ENCODE measurements at places on chromosomes 12 and 14.
A peak's percentile ranks its signal among the peaks of the same experiment; 100 is the strongest.

DNA sequence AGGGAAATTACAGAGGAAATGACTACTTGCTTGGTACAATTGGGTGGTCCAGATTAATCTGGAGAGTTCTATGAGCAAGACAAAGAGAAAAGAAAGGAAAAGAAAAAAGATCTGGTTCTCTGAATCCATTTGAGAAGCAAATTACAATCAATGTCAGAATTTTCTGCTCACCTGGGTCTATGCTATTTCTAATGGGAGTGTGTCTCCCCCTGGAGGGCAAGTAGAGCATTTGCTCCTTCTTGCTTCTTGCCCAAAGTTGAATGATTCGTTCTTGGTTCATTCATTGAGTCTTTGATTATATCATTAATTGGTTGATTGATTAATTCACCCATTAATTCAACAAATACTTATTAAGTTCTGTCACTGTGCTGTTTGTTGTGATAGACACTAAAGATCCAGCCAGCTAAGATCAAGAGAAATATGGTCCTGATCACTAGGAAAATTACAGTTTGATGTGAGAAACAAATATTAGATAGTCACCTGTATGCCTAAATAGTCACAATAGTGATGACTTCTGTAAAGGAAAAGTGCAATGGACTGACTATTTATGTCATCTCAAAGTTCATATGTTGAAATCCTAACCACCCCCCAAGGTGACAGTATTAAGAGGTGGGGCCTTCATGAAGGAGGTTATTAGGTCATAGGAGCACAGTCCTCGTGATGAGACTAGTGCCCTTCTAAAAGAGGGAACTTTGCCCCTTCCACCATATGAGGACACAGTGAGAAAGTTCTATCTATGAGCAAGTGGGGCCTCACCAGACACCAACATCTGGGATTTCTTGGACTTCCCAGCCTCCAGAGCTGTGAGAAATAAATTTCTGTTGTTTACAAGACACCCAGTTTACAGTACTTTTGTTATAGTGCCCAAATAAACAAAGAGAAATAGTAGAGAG is 8.0 kb upstream of the ASB8 start:
- H3K4me1 ChIP-seq = no peaks in the 10 kb centered on the region
- H3K27ac ChIP-seq = no peak overlapping the region
- no peak overlapping the region for H3K4me3 ChIP-seq
- no peaks in the 10 kb centered on the region for H3K36me3 ChIP-seq
- H3K27me3 ChIP-seq = peaks cover 16% of the 10 kb centered on the region

DNA sequence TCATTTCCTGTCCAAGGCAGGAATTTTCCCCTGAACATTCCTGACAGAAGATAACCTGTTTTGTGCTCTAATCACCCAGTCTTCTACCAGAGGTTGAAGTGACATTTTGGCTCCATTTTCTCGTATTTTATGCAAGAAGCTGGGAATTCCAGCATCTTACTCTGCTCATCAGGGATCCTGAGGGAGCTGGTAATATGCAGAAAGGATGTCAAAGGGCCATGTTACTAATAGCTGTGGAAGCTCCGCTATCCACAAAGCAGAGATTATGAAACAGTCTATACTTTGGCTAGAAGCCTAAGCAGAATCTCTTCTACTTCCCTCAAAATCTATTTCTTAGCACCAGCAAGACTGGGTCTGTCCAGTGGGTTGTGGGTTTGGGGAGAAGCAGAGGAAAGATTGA is 613.0 kb downstream of the DIO2 start:
- H3K4me1 ChIP-seq = no peaks in the 10 kb centered on the region
- no peaks in the 10 kb centered on the region for H3K36me3 ChIP-seq
- DNase-seq = peak; percentile 74
- no peaks in the 10 kb centered on the region for H3K27me3 ChIP-seq

GRCh38 chr14:68888883-68889282 is 90.2 kb downstream of the ACTN1 start:
- peaks cover 92% of the 10 kb centered on the region for H3K36me3 ChIP-seq
- peaks cover 42% of the 10 kb centered on the region for H3K4me1 ChIP-seq

DNA sequence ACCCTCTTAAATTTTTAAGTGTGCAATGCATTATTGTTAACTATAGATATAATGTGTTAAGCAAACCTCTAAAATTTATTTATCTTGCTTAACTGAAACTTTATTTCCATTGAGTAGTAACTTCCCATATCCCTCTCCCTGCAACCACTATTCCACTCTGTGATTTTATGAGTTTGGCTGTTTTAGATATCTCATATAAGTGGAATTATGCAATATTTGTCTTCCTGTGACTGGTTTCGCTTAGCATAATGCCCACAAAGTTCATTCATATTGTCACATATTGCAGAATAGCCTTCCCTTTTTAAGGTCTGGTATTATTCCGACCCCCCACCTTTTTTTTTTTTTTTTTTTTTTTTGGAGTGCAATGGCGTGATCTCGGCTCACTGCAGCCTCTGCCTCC is 247.6 kb downstream of the EMP1 start:
- H3K27ac ChIP-seq = no peak overlapping the region
- no peaks in the 10 kb centered on the region for H3K36me3 ChIP-seq
- no peak overlapping the region for H3K4me3 ChIP-seq

- no peak overlapping the region for H3K27ac ChIP-seq
- H3K27me3 ChIP-seq = no peaks in the 10 kb centered on the region
- H3K4me1 ChIP-seq = no peaks in the 10 kb centered on the region
- no peak overlapping the region for H3K4me3 ChIP-seq
- no peak for DNase-seq
Observed at GRCh38 chr12:2233034-2233433, 180.2 kb downstream of the CACNA1C start.

DNA sequence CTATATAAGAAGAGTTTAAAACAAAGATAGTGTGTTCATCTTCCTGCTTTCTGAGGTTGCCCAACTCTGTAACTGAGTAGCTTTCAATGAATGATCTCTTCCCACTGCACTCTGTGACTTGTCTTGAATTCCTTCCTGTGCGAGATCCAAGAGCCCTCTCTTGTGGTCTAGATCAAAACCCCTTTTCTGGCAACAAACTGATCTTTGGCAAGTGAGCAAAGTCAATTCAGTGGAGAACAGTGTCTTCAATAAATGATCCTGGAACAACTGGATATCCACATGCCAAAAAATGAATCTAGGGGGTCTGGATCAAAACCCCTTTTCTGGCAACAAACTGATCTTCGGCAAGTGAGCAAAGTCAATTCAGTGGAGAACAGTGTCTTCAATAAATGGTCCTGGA is 8.5 kb downstream of the CFAP54 start:
- no peak for DNase-seq
- H3K27me3 ChIP-seq = no peaks in the 10 kb centered on the region
- no peak overlapping the region for H3K27ac ChIP-seq
- no peaks in the 10 kb centered on the region for H3K36me3 ChIP-seq

- H3K36me3 ChIP-seq = peaks cover 16% of the 10 kb centered on the region
- H3K27ac ChIP-seq = peak overlapping the region; percentile 8
- H3K4me3 ChIP-seq = no peak overlapping the region
- H3K4me1 ChIP-seq = peaks cover 5% of the 10 kb centered on the region
Observed at GRCh38 chr12:69529021-69529420, 56.2 kb upstream of the CCT2 start.

DNA sequence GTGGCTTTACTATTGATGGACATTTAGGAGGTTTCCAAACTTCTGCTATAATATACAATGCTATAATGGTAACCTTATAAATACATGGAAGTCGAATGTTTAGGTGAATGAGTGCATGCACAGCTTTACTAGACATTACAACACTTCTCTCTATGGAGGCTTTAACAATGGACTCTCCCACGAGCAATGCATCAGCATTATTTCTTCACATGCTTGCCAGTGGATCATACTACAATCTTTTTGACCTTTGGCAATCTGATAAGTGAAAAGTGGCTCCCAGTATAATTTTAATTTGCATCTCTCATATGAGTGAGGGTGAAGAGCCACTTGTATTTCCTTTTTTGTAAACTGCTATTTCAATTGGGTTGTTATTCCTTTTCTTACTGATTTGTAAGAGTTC is 18.2 kb downstream of the RDH12 start:
- no peaks in the 10 kb centered on the region for H3K36me3 ChIP-seq
- H3K4me3 ChIP-seq = no peak overlapping the region
- no peaks in the 10 kb centered on the region for H3K4me1 ChIP-seq
- H3K27me3 ChIP-seq = peaks cover 45% of the 10 kb centered on the region

DNA sequence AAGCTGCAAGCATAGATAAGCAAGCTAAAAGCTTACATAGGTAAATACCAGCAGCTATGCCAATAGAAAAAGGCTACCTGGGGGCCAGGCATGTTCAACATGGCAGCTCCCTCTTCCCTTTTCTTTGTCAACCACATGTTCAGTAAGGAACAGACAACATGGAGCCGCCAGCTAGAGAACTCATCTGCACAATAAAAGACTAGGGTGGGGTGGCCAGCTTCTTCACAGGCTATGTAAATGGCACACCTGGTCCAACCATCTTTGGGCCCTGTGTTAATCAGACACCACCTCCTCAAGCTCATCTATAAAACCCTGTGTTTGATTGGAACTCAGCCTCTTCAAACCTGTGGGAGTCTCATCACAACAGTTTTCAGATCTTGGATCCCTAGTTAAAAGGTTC is 129.7 kb upstream of the TMPO start:
- no peak overlapping the region for H3K27ac ChIP-seq
- H3K4me1 ChIP-seq = no peaks in the 10 kb centered on the region
- peaks cover 5% of the 10 kb centered on the region for H3K27me3 ChIP-seq

GRCh38 chr12:132103542-132104308 is 40.4 kb downstream of the DDX51 start:
- no peak overlapping the region for H3K4me3 ChIP-seq
- H3K27me3 ChIP-seq = no peaks in the 10 kb centered on the region
- H3K36me3 ChIP-seq = peaks cover 41% of the 10 kb centered on the region
- DNase-seq = no peak
- H3K27ac ChIP-seq = no peak overlapping the region

DNA sequence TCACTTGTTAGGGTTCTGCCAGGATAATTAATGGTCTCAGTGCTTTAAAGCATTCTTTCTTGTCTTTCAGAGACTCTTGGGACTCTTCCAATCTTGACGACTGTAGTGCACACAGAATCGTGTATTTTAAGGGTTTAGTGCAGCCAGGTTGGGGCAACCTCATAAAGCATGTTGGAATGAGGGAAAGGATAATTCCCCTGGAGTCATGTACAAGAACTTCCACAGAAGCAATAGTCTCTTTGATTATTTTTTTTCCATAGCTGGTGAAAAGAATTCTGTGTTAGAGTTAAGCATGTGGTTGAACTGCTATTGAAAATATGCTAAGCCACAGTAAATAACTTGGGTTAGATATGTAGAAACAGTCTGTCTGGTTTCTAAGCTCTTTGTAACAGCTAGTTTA is 246.8 kb upstream of the DAAM1 start:
- no peak overlapping the region for H3K27ac ChIP-seq
- no peaks in the 10 kb centered on the region for H3K4me1 ChIP-seq
- peak; percentile 75 for DNase-seq
- no peak overlapping the region for H3K4me3 ChIP-seq
- H3K36me3 ChIP-seq = no peaks in the 10 kb centered on the region

DNA sequence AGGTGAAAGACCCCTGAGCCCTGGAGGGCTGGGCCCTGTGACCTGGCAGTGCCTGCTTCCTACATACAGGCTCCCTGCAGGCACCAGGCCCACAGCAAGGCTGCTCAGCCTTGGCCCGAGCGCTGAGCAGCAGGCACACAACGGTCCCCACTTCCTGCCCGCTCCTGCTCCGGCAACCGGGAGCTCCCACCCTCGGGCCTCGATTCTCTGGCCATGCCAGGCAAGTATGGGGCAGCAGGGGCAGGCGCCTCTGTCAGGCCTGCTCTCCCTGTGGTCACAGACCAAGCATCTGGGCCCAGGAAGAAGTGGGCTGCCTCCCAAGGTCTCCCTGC is 30.6 kb upstream of the NUDT14 start:
- no peak overlapping the region for H3K4me3 ChIP-seq
- no peaks in the 10 kb centered on the region for H3K27me3 ChIP-seq
- no peak overlapping the region for H3K27ac ChIP-seq
- peaks cover 17% of the 10 kb centered on the region for H3K36me3 ChIP-seq
- DNase-seq = no peak

- H3K4me3 ChIP-seq = no peak overlapping the region
- no peak overlapping the region for H3K27ac ChIP-seq
Observed at GRCh38 chr14:99707921-99708320, 23.8 kb downstream of the CYP46A1 start.

GRCh38 chr12:15788233-15789219 is 662 bp downstream of the EPS8 start:
- peaks cover 10% of the 10 kb centered on the region for H3K36me3 ChIP-seq
- H3K27ac ChIP-seq = peak overlapping the region; percentile 84
- peak overlapping the region; percentile 98 for H3K4me3 ChIP-seq
- peak; percentile 64 for DNase-seq
- H3K27me3 ChIP-seq = no peaks in the 10 kb centered on the region

DNA sequence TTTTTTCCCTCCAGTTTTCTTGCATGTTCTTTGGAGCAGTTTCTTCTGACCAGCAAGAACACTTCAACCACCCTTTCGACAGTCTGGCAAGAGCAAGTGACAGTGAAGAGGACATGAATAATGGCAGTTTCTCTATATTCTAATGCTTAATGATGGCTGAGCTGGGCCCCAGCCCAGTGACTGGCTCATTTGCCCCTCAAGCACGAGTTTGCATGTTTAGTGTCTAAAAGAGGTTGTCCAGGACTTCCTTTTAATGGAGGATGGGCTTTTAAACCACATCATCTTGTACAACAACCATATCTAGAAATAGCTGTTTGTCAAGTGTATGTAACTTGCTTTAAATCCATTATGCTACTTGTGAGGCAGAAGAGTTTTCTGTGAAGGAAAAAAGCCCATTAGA is 28.4 kb downstream of the RAD9B start:
- H3K36me3 ChIP-seq = peaks cover 6% of the 10 kb centered on the region
- H3K4me3 ChIP-seq = no peak overlapping the region
- no peak overlapping the region for H3K27ac ChIP-seq
- H3K4me1 ChIP-seq = no peaks in the 10 kb centered on the region
- H3K27me3 ChIP-seq = no peaks in the 10 kb centered on the region

GRCh38 chr14:103198131-103199105 is 75.2 kb downstream of the TNFAIP2 start:
- H3K27ac ChIP-seq = no peak overlapping the region
- H3K4me1 ChIP-seq = peaks cover 1% of the 10 kb centered on the region
- no peaks in the 10 kb centered on the region for H3K27me3 ChIP-seq
- peak overlapping the region; percentile 38 for H3K4me3 ChIP-seq

DNA sequence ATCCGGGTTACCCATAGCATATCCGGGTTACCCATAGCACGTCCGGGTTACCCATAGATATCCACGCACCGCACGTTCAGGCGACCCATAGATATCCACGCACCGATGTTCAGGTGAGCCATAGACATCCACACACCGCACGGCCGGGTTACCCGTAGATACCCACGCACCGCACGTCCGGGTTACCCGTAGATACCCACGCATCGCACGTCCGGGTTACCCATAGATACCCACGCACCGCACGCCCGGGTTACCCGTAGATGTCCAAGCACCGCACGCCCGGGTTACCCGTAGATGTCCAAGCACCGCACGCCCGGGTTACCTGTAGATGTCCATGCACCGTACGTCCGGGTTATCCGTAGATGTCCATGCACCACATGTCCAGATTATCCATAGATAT is 60.3 kb upstream of the SYT1 start:
- no peak overlapping the region for H3K27ac ChIP-seq
- no peaks in the 10 kb centered on the region for H3K4me1 ChIP-seq
- no peak for DNase-seq
- no peaks in the 10 kb centered on the region for H3K36me3 ChIP-seq
- H3K4me3 ChIP-seq = no peak overlapping the region

All from mesenchymal stem cell (in vitro differentiated cells and primary cell).